ENCODE measurements at places on chromosomes 7 and 10. TPM values are rescaled to one million over a fixed set of nuclear protein-coding genes. Genes with fewer than 3 reads are reported as not detected.
A peak's percentile ranks its signal among the peaks of the same experiment; 100 is the strongest.

DNA sequence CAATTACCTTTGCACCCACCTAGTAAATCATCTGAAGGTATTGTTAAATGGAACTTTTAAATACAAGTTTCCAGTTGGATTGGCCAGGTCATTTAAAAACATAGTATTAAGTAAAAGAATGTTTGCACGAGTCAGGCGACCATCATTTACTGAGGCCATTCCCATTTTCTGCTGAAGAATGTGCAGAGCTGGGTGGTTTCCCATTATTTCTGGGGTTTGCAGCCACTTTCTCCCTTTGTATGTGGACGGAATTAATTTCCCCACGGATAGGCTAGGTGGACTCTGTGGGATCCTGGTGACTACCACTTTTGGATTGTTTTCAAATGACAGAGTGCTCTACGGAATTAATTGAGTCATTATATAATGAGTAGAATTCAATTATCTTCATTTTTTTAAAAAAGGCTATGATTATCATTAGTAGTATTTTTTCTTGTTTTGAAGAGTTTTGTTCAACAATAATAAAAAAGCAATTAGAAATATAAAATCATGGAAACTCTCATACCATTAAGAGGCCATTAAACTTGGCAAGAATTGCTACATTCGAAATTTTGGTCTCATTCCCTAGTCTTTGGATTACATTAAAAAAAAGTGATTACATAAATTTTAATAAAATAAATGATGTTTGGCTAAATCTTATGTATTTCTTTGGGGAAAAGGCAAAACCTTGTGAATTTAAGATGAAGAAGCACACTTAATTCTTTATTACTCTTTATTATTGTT is 120.4 kb upstream of the FZD8 start:
- no peak for DNase-seq

- DNase-seq, result peak; percentile 17
These were observed 35.1 kb upstream of the DNAH11 start for GRCh38 chr7:21507627-21508343.

DNA sequence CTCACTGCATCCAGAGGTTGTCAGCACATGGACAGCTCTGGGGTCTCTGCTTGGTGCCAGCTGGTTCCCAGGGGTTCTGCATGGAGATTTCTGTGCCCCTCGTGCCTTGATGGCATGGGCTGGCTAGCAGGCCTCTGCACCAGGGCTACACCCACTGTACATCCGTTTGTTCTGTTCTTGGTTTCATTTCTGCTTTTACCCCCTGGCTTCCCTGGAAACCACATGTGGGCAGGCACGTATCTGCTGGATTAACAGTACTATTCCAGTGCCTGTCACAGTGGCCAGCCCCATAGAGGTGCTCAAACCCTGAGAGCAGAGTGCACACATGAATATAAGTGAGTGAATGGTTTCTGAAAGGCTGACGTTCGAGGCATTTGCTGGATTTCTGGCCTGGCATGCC is 207.2 kb upstream of the GPR26 start:
- no peak for DNase-seq

DNA sequence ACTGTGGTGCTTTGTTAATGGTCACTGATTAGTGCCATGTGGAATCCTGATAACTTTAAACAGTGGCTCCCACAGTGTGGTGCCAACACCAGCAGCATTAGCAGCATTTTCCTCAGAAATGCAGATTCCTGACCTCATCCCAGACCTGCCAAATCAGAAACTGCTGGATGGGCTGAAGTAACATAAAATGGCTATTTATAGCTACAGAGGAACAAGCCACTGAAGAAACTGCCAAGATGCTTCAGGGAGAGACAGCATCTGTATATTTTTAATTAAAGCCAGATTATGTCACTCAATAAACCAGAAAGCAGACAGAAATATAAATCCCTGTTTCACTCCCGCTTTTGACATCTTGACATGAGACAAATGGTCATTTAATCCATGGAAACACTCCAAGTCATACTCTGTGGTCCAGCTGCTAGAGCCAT is 178.5 kb downstream of the AMPH start:
- no peak for DNase-seq

MOGAT3 gene
- not detected for total RNA-seq
